Psoas muscle (tissue), 8 donors: ENCODE measurements at places on chromosomes 11 and 22.

GRCh38 chr11:133191931-133192330, 340.4 kb downstream of the OPCML start:
- DNase-seq = no peak

DNA sequence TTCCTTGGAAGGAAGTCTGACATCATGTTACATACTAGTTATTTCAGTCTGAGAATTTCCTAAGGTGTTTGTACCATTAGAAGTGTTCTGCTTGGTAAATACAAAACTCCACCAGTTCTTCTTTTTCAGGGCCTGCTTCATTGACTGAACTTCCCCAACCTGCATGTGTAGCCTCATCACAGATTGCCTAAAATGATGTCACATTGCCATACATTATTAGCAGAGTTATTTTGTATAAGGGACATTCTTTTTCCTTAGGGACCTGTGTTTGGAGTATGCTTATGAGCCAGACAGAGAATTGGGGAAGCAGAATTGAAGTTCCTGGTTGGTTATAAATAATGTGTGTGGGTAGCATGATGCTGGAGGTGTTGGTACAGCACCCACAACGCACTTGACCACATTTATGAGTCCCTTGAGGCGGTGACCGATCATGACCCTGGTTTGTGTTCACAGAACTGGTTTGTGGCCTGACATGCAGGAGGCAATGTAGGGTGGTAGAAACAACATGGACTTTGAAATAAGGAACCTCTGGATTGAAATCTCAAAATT, 16.4 kb upstream of the MMP7 start:
- DNase-seq = no peak

DNA sequence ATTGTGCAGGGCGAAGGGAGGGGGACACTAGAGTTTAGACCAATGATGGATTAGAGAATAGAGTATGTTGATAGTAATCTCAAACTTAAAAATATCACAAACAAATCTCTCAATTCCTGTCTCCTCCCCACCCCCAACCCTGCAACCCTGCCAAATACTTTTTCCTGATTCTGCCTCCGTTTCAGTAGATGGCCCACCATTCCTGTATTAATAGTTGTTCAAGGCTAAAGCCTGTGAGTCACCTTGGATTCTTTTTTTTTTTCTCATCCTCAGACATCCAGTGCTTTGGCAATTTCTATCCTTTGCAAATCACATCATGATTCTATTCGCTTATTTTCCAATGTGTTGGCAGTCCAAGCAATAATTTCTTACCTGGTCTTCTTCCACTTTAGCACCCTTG, 207.9 kb downstream of the DYNC2H1 start:
- no peak for DNase-seq

DNA sequence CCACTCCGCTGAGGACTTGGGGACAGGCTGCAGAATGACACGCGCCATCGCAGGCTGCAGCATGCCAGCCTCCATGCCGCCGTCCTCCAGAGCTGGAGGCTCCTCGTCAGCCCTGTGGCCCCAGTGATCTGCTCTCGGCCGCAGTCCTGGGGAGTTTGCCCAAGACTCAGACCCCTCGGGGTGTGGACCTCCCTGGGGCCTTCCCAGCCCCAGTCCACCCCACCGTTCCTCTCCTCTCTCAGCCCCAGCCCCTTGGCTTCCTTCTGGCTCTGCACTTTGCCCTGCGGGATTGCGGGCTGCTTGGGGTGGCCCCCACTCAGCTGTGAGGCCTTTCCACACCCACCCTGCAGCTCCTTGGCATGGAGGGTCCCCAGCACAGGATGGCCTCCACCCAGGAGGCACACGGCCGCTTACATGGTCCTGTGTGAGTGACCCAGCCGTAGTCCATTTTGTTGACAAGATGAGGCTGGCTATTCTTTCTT, 414.9 kb downstream of the TBC1D22A start:
- DNase-seq = peak; percentile 10

DNA sequence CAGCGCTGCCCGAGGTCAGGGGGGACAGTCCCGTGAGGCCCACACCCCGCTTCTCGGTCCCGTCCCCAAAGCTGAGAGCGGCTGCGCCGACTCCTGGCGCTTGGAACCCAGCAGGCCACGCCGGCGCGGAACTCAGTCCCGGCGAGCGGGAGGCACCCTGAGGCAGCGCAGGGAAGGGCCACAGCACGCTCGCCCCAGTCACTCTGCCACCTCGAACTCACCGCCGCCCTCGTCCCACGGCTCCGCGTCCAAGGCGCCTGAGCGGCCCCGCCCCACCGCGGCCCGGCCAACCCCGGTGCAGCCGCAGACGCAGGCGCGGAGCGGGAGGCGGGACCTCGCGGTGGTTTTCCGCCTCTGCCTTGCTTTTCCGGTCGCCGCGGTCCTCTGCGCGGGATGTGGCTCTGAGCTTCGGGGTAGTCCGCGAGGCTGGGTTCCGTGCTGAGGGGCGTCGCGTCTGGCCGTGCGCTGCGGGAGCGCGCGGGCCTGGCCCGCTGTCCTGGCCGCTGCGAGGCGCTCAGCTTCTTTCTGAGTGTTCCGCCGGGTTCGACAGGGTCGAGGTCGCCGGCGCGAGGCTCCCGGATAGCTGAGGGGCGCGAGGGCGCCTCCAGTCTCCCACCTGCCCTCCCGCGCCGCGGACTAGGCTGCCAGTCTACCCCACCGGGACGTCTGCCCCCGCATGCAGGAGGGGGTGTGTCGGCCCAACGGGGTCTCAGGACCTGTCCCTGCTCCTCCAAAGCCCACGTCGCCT, at the start of gene CDPF1:
CDPF1 (minus strand) TSS at position 259 of the 748 bp plus-strand sequence. CDS start 2,009 bp downstream, outside the sequence.
- DNase-seq = peak; percentile 93

- DNase-seq = no peak
These were observed 122.1 kb downstream of the FCHSD2 start for GRCh38 chr11:73019996-73020395.

DNA sequence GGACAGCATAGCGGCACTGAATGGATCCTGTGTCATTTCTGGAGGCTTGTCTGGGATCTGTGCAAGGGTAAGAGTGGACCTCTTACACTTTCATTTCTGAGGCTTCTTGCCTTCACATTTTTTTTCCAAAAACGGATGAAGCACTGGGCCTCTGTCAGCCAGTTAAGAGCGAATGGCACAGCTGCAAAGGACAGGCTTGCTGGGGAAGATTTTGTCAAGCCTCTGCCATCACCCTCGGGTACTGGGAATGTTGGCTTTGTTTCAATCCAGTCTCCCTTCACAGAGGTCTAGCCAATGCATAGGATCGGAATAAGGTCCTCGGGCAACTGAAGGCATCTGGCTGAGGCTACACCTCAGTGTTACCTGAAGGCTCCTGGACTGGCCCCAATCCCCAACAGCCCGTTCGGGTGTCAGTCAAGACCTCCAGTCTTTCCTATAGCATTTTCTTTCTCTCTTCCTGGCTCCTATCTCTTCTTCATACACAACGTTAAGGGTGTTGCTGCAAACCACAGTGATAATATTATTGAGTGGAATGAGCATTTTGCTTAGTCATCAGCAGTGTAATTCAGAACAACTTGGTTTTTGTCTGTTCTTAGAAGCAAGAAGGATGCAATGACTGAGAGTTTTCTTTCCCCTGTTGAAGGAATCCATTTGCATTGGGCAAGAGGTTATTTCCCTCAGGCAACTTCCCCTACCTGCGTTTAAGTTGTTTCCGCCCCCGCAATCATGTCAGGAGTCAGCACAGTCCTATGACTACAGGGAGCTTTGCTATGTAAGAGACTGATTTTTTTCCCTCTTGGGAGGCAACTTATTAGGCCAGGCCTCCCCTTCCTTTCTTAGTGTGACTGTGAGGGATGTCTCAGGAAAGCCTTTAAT, 22.8 kb downstream of the NPAT start:
- DNase-seq = no peak

DNA sequence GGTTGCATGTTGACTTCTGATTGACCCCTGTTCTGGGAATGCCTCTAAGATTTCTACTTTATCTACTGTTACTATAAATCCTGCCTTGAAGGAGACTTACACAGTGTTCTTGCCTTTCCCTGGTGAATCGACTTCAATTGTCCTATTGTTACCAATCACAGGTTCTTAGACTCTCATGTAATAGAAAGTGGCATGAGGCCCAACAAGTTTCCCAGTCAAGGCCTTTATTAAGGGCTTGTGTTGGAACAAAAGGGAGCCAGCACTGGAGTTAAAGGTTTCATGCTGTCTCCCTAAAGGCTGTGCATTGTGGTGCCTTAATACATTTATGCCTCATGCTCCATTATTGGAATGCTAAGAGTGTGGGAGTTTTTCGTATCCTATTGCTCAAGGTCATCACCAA, 23.3 kb downstream of the MS4A2 start:
- no peak for DNase-seq
